Effector memory CD4-positive, alpha-beta T cell (primary cell): ENCODE measurements at places on chromosomes 7 and 10.

- DNase-seq = no peak
Measured at GRCh38 chr10:76324283-76324682, 892.9 kb downstream of the LRMDA start.

- DNase-seq = no peak
Measured at GRCh38 chr10:14235566-14236195, 95.0 kb downstream of the FRMD4A start.

GRCh38 chr7:29102558-29103151, 43.7 kb downstream of the CPVL start:
- no peak for DNase-seq

DNA sequence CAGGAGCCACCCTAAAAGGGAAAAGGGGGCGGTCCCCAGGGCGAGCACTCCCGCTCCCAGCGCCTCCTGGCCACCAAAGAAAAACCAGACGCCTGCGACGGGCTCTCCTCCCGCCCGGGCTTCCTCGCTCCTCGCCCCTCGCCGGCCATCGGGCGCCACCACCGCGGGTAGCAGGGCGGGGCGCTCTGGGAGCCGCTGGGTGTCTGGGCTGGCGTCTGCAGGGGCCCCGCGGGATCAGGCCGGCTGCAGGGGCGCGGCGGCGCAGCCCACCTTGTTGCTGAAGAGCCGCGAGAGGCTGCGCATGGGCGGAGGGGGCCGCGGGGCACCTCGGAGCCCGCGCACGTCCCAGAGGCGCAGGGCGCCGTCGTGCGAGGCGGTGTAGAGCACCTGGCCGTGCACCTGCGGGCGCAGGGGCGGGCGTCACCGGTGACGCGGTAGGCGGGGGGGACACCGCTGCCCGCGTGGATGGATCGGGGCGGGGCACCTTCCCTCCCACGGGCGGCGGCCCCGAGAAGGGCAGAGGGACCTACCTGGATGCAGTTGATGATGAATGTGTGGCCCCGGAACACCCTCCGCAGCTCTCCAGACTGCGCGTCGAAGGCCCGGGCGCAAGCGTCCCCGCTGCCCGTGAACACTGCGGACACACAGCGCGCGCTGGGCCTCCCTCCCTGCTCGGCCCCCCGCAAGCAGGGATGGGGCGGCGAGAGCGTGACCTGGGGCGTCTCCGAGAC, 28.3 kb downstream of the WDR86 start:
- DNase-seq = peak; percentile 67

GRCh38 chr7:45589061-45589460, 14.9 kb downstream of the ADCY1 start:
- no peak for DNase-seq
